ENCODE measurements at places on chromosomes 13 and 19.

- no peak for DNase-seq
Observed at GRCh38 chr13:99545979-99546378, 44.7 kb downstream of the TM9SF2 start.

- DNase-seq: no peak
Observed at GRCh38 chr13:110841406-110841805, 73.5 kb downstream of the ANKRD10 start.

- no peak for DNase-seq
Observed at GRCh38 chr13:93834051-93834450, 607.4 kb downstream of the GPC6 start.

DNA sequence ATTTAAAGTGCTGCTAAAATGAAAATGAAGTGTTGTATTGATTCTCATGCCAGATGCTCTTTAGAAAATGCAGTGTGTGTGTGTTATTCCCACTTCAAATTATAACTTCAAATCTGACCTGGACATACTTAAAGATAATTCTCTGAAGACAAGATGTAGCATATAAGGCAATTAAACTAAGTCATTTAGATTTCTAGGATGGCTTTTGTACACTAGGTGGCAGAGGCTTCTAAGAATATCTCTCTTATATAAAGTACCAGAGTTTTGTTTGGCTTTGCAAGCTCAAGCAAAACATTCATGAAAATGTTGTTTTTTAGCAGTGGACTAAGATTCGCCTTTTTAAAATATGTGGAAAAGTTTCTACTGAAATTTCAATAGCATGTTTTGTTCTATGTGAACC is 407.2 kb downstream of the GPC5 start:
- DNase-seq: peak; percentile 10

DNA sequence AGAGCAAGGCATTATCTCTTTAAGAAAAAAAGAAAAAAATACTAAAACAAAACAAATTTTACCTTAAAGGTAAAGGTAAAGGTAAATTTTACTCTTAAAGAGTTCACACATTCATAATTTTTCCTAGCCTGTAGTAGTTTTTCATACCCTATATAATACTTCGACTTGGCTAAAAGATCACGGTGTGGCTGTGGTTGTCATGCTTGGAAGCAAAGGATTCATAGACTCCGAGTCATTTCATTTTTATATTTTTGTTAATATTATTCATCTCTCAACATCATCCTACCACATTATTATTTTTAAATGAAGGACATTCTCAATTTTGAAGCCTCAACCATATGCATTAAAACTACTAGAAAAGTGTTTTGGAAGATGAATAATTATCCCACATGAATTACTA is 52.7 kb downstream of the PIBF1 start:
- DNase-seq: no peak

- peak; percentile 35 for DNase-seq
Observed at GRCh38 chr13:79434556-79434955, 28.5 kb upstream of the RBM26 start.

DNA sequence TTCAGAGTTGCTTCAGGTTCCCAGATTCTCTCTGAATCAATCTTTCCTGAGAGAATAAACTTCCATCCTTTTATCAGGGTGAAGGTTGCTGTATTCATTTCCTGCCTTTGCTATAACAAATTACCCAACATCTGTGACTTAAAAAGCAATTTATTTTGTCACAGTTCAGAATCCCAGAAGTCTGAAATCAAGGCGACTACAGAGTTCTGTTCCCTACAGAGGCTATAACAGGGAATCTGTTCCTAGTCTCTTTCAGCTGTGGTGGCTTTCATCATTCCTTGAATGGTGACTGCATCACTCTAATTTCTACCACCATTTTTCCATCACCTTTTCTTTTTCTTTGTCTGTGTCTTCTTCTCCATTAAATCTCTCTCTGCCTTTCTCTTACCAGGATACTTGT is 459.3 kb upstream of the PRR20A start:
- no peak for DNase-seq

DNA sequence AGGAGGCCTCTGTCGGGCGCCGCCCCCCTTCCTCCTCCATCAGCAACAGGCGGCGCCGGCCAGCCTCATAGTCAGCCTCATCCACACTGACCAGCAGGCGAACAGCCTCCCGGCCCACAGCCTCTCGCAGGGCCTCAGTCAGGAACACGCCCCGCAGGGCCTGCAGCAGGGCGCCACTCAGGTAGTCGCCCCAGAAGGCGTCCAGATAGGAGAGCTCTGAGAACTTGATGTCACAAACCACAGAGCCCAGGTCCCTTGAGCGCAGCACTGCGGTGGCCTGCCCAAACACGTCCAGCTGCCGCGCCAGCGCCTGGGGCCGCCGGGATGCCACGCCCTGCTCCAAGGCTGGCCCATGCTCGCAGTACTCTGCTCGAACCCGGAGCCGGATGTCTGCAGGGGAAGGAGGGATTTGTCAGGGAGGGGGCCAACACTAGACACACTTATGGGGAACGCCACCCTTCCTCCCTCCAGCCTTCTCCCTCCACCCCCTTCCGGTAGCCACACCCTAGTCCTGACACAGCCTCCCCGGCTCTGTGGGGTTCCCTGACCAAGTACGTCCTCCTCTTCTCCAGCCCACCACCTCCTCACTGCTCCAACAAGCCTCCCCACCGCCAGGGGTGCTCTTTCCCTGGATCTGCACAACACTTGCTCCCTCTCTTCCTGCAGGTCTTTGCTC is 17.9 kb downstream of the DEDD2 start:
- no peak for DNase-seq

- DNase-seq: no peak
Observed at GRCh38 chr13:34749046-34749445, 193.0 kb upstream of the NBEA start.

DNA sequence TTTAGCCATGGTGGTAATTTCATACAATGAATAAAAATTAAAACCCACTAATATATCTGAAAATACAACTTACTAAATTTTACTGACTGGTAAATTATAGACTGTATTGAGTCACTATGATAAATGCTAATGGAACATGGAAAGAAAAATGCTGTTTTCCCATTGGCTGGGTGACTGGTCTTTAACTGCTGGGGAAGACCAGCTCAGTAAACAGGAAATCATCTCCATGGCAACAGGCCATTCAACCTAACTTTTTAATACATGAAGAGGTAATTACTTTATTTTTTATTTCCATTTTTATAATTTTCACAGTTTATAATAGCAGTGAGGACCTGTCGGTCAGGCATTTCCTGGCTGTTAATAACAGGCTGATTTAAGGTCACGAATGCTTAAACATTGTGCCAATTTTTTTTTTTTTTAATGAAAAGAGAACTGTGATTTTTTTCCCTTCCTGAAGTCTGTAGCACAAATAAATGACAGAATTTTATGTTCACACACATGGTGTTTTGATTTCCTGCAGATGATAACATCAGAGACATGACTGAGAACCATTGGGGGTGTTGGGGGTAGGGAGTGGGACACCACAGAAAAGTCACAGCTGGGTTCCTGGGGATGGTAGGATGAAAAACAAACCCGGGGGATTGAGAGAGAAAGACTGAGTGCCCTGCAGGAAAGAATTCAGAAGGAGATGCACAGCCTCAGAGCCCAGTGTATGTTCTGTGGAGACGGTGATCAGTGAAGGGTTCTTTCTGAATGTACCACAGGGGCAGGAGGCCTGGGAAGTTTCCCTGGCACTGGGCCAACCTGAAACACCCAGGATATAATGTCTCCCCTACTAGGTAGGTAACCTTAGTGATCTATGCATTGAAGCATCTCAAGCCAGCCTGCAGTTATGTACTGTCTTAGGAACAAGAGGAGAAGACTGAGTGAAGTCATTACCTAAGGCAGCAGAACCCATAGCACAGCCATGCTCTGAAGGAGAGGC is 297.1 kb downstream of the COG6 start:
- peak; percentile 80 for DNase-seq

DNA sequence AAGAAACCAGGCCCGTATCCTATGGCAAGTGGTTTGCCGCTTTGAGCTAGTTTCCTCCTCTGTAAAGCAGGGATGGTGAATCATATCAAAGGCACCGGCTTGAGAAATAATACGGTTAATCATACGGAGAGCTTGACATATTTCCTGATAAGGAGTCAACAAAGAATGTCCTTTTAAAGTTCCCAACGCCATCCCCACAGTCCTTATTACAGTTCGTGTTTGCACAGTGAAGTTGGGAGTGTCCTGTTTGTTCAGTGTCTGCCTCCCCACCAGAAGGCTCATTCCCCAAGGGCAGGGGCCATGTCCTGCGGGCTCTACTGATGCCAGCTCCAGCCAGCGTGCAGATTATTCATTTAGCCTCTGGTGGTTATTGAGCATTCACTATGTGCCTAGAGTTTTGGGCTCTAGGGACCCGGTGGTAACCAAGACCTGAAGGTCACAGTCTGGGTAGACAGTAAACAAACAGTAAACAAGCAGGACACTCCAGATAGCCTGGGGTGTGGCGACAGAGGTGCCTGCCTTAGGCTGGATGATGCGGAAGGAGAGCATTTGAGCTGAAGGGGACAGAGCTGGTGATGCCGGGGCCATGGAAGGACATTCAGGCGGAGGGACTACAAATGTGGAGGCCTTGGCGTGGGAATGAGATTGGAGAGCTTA is 6.3 kb downstream of the GRAMD1A start:
- peak; percentile 20 for DNase-seq

DNA sequence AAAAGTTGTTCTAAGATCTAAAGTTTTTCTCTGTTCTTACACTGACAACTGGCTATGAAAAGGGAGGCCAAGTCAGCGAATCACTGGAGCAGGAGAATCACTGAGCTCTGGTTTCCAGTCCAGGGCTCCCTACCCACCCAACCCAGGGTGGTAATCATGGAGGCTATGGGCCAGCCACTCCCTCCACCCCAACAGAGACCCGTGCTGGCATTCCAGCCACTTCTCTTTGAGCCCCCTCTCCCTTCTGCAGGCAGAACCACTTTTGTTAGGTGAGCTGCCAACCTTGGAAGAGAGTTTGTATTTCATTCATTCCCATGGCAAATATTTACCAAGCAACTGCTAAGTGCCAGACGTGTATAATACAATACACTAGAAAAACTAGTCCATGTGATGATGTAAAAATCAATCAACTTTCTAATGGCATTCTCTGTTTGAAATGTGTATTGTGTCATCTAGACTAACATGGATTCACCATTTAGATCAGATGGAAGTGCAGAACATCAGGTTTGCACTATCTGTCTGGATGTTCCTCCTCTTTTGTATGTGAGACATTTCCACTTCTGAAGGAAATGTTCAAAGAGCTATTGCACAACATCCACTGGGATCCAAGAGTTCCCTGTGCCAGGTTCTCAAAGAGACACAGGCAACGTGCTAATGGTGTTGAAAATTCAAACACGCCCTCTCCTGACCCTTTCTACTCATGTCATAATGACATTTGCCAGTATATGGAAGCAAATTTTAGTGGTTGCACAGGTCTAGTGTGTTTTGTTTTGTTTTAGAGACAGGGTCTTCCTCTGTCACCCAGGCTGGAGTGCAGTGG is 5.3 kb downstream of the MLNR start:
- no peak for DNase-seq

GRCh38 chr19:14434543-14435319 is 1.6 kb downstream of the PKN1 start:
- peak; percentile 87 for DNase-seq

DNA sequence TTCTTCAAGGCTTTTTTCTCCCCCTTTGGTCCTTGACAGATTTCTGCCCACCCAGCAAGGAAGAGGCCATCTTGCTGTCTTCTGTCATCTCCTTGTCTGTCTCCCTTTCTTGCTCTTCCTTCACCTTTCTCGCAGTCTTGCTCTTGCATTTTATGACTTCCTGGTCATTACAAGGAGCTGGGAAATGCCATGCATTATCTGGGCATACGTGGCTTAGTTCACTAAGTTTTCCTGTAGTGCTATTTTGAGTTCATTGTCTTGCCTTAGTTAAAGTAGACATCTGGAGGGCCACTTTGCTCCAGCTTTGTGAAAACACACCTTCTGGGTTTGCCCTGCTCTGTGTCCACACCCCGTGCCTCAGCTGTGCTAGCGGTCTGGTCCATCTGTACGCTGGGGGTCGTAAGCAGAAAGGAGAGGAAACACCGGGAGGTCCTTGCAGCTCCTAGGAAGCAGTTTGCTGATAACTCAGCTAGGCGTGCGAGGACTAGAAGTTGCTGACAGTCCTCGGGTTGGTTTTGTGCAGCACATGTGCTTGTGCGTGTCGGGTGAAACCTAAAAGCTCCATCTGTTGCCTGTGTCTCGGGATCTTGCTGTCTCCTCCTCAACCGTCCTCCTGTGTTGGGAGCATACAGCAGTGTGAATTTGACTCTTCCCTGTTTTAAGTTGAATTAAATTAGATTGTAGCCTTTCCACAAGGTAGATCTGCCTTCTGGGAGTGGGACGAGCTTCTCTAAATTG is 59.4 kb downstream of the ARHGEF7 start:
- DNase-seq: no peak

DNA sequence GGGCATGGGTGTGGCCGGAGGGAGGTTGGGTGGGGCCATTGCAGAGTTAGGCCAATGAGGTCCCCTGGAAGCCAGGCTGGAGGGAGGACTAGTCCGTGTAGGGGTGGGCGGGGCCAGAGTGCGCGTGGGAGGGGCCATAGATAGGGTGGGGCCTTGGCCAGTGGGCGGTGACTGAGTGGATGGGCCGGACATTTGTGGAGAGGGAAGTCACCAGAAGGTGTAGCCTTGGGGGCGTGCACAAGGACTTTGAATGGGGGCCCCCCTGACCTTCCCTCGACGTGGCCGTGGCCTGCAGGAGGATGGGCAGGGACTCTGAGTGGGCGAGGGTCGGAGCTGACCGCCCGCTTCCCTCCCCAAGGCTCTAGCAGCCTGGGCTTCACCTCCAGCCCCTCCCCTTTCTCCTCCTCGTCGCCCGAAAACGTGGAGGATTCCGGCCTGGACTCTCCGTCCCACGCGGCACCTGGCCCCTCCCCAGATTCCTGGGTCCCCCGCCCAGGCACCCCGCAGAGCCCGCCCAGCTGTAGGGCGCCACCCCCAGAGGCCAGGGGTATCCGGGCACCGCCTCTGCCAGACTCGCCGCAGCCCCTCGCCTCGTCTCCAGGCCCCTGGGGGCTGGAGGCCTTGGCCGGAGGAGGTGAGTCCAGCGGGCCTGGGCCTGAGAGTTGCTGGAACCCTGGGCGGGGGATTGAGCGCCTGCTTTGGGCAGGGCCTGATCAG is 16.5 kb upstream of the B3GNT3 start:
- DNase-seq: peak; percentile 56

- no peak for DNase-seq
Observed at GRCh38 chr19:17078036-17078919, 2.7 kb downstream of the MYO9B start.

Data from mesenchymal stem cell (in vitro differentiated cells and primary cell).